Karpas-422 (cell line): ENCODE measurements at places on chromosomes 11 and 22.

- no peak overlapping the region for H3K4me3 ChIP-seq
- no peak overlapping the region for H3K27ac ChIP-seq
- H3K4me1 ChIP-seq, result no peaks in the 10 kb centered on the region
- DNase-seq, result no peak
Measured at GRCh38 chr22:25818541-25818940, 76.6 kb downstream of the MYO18B start.

GRCh38 chr11:76824083-76824939, 36.4 kb upstream of the ACER3 start:
- peaks cover 8% of the 10 kb centered on the region for H3K4me1 ChIP-seq
- DNase-seq, result no peak
- no peaks in the 10 kb centered on the region for H3K36me3 ChIP-seq
- H3K27ac ChIP-seq, result no peak overlapping the region
- no peak overlapping the region for H3K4me3 ChIP-seq

GRCh38 chr22:26549902-26550497, 37.7 kb upstream of the TFIP11 start:
- H3K27ac ChIP-seq, result peak overlapping the region; percentile 64
- H3K36me3 ChIP-seq, result no peaks in the 10 kb centered on the region
- H3K4me1 ChIP-seq, result peaks cover 75% of the 10 kb centered on the region
- H3K27me3 ChIP-seq, result no peaks in the 10 kb centered on the region

DNA sequence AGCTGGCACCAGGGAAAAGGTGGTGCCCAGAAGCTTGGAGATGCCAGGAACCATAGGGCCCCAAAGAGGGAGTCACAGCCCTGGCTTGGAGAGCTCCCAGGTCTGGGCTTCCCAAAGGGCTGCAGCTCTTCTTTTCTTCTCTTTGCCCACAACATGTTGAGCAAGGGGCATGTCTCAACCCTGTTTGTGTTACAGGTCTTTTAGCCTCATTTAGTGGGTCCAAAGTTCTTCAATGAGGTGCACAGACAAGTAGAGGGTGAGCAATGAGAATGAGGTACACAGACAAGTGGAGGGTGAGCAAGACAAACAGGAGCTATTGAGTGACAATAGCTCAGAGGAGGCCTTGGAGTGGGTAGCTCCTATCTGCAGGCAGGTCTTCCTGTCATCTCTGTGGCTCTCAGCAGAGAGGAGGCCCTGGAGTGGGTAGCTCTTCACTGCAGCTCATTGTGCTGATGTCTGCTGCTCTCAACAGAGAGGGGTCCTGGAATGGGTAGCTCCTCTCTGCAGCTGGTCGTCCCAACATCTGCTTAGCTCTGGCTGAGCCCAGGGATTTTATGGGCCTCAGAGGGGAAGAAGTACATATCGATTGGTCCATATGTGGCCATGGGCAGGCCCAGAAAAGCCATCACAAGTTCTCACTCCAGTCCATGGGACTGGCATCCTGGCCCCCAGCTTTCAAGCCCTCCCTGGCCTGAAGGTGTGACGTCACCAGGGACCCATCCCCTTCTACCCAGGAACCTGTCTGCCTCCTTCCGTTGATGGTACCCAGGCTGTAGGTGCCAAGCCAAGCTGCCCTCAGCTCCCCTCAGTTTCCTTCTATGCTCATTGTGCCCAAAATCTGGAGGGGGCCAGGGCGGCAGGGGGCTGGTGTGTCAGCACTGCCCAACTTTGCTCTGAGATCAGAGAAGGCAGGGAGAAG, 34.9 kb downstream of the WBP2NL start:
- no peaks in the 10 kb centered on the region for H3K36me3 ChIP-seq
- no peak overlapping the region for H3K27ac ChIP-seq
- no peak overlapping the region for H3K4me3 ChIP-seq
- no peak for DNase-seq
- no peaks in the 10 kb centered on the region for H3K27me3 ChIP-seq
- no peaks in the 10 kb centered on the region for H3K4me1 ChIP-seq

GRCh38 chr22:43529934-43530333, 118.1 kb downstream of the MPPED1 start:
- no peaks in the 10 kb centered on the region for H3K36me3 ChIP-seq
- no peak for DNase-seq
- H3K4me1 ChIP-seq, result no peaks in the 10 kb centered on the region
- H3K27me3 ChIP-seq, result no peaks in the 10 kb centered on the region
- H3K4me3 ChIP-seq, result no peak overlapping the region
- H3K27ac ChIP-seq, result no peak overlapping the region

DNA sequence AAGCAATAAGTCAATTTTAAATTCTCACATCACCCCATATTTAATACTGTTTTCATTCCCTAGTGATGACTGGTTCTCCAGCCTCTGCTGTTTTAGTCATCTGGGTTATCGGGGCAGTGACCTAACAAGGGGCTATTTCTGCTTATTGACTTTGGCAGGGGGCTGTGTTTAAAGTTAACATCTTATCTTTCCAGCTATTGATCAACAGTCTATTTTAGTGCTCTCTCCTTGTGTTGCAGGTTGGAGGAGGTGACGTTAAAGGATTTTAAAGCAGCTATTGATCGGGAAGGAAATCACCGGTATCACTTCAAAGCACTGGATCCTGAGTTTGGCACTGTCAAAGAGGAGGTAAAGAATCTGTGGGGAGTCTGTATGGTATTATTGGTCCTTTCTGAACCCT, 7.7 kb upstream of the DLAT start:
- H3K27me3 ChIP-seq, result no peaks in the 10 kb centered on the region
- no peaks in the 10 kb centered on the region for H3K36me3 ChIP-seq
- no peak for DNase-seq
- H3K27ac ChIP-seq, result no peak overlapping the region
- peaks cover 16% of the 10 kb centered on the region for H3K4me1 ChIP-seq
- H3K4me3 ChIP-seq, result no peak overlapping the region

GRCh38 chr22:32144496-32145274, 14.4 kb downstream of the C22orf42 start:
- peaks cover 10% of the 10 kb centered on the region for H3K4me1 ChIP-seq
- no peak overlapping the region for H3K27ac ChIP-seq
- no peaks in the 10 kb centered on the region for H3K27me3 ChIP-seq
- DNase-seq, result peak; percentile 86
- H3K4me3 ChIP-seq, result no peak overlapping the region
- H3K36me3 ChIP-seq, result no peaks in the 10 kb centered on the region

GRCh38 chr11:64845129-64845775, 799 bp upstream of the CDC42BPG start:
- H3K36me3 ChIP-seq, result no peaks in the 10 kb centered on the region
- H3K27me3 ChIP-seq, result no peaks in the 10 kb centered on the region
- 0 out of 2 replicates have a peak overlapping the region, but pooled peaks have one; percentile 55 for H3K4me3 ChIP-seq
- H3K27ac ChIP-seq, result no peak overlapping the region
- DNase-seq, result no peak

DNA sequence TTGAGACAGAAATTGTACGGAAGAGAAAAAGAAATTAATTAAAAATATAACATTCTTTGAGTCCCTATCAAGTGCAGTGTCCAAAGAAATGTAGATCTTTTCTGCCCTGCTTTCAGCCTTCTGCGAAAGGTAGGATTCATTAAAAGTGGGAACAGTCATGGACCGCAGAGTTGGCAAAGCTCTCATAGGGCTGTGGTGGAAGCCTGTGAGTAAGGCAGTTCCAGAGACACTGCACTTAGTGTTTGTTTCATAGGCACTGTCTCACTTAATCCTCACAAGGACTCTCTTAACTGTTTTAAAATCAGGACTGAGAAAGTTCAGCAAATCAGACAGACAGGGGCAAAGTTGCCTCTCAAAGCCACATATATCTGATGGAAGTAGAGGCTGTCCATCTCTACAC, 5.5 kb downstream of the MRGPRX2 start:
- H3K36me3 ChIP-seq, result no peaks in the 10 kb centered on the region
- H3K27ac ChIP-seq, result no peak overlapping the region
- no peak for DNase-seq
- no peaks in the 10 kb centered on the region for H3K27me3 ChIP-seq
- H3K4me3 ChIP-seq, result no peak overlapping the region

DNA sequence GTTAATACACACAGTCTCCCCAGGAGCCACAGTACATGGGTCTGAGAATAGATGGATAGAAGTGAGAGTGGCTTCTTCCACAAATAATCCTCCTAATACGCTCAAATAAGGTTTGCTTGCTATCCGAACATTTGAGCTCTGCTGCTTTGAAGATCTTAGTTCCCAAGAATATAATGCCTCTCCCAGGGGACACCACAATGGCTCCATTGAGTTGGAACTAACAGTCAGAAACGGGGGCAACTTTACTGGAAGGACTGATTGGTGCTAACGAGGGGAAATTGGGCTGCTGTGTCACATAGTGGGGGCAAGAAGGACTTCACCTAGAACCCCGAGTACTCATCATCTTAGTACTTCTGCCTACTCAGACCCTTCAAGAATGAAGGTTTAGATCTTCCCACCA, 66.2 kb downstream of the IGLL5 start:
- no peak for DNase-seq
- no peak overlapping the region for H3K27ac ChIP-seq
- no peaks in the 10 kb centered on the region for H3K36me3 ChIP-seq
- H3K4me1 ChIP-seq, result peaks cover 47% of the 10 kb centered on the region
- no peak overlapping the region for H3K4me3 ChIP-seq

DNA sequence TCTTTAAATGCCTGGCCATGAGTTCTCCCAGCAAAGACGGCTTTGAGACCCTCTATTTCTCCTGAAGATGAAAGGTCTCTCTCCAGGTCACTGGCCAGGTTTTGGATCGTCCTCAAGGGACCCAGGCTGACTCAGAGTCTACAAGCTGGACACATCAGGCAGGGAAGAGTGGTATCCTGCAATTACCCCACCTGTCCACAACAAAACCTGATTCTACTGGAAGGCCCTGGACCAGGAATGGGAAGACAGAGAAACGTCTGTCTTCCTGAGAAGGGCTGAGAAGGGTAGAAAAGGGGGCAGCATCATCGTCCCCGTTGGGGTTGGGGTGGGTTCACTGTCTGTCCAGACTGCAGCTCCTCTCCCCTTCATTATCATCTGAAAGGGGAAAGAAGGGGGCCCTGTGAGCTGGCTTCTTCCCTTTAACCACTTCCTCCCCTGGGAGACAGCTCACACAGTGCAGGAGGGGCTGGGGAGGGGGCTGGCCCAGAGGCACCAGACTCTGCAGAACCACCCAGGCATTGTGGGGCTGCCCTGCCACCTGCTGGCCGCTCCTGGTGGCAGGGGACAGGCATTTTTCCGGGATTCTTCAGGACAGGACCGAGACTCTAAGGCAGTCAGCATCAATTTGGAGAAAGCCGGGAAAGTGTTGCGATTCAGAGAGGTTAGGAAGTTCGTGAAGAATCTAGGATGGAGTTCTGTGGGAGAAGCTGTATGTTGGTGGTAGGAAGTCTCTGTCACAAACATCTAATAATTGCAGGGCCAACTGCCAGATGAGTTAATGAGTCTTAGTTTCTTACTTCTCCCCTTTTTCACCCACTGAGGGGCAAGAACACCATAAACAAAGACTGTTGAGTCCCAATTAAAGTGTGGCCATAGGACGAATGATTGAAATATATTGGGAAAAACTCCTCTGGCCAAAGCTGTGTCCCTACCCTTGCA, 57.6 kb downstream of the SYN3 start:
- no peak overlapping the region for H3K27ac ChIP-seq
- H3K27me3 ChIP-seq, result no peaks in the 10 kb centered on the region
- DNase-seq, result peak; percentile 70
- no peaks in the 10 kb centered on the region for H3K4me1 ChIP-seq

- H3K27ac ChIP-seq, result no peak overlapping the region
- H3K36me3 ChIP-seq, result no peaks in the 10 kb centered on the region
- H3K27me3 ChIP-seq, result no peaks in the 10 kb centered on the region
Measured at GRCh38 chr22:42073621-42074041, 417 bp upstream of the PHETA2 start.

GRCh38 chr11:104609311-104610085, 288.8 kb downstream of the CASP12 start:
- no peaks in the 10 kb centered on the region for H3K4me1 ChIP-seq
- DNase-seq, result peak; percentile 84
- no peaks in the 10 kb centered on the region for H3K36me3 ChIP-seq
- H3K27ac ChIP-seq, result no peak overlapping the region
- no peak overlapping the region for H3K4me3 ChIP-seq

DNA sequence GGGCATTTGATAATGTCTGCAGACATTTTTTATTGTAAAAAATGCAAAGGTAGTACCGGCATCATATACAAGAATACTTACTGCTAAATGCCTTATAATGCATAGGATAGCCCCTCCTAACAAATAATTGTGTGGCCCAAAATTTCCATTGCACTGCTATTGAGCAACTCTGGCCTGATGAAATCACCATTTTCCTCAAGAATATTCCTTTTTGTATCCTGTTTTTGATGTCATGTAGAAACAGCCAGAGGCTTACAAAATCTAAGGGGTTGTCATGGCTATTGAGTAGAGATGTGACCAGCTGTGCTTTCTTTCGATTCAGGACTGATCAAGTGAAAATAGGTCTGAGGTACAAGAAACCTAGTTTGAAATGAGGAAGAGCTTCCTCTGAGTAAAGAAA, 854.3 kb downstream of the KCNA4 start:
- no peaks in the 10 kb centered on the region for H3K4me1 ChIP-seq
- no peak overlapping the region for H3K4me3 ChIP-seq
- no peak for DNase-seq
- no peak overlapping the region for H3K27ac ChIP-seq
- no peaks in the 10 kb centered on the region for H3K36me3 ChIP-seq

DNA sequence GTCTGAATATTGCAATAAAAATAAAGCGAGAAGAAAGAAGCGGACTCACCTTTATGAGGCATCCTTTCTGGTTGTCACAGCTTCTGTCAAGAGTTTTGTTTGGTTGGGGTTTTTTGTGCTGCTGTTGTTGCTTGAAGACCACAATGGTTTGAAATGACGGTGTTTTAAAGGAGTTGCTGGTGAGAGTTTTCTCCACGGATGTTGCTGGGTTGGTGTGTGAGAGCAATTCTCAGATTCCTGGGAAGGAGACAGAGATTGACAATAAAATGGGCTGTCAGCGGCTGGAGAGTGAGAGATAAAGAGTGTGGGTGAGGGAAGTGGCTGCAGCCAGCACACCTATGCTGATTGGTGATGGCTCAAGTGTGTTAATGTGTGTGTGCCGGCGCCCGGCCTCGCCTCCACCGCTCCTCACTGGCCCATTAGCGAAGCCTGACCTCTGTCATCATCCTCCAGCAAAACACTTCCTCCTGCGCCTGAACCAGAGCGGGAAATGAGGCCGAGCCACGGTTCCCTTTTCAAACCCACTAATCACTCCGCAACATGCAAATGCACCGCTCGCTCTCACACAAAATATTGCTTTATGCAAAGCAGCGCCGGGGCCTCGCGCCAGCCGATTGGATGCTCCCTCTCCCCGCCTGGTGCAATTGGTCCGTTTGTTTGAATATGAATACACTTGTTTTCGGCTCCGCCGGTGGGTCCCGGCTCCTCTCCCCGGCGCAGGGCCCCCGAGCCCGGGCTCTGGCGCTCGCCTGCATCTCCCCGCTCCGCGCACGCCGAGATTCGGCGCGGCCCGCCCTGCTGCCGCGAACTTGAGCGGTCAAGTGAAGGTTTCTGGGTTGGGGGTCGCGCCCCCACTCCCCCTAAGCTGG, at the start of gene PAX6:
TSS of gene PAX6 (minus strand) at position 544 of the 869 bp plus-strand sequence. CDS start 4,911 bp downstream, outside the sequence.
- H3K4me3 ChIP-seq, result no peak within 1 kb of the TSS
- no peaks in the 10 kb centered on the region for H3K4me1 ChIP-seq
- H3K27ac ChIP-seq, result no peak within 1 kb of the TSS
- H3K36me3 ChIP-seq, result no peaks in the 10 kb centered on the region
